ENCODE measurements at places on chromosomes 3 and 15. TPM values are rescaled to one million over a fixed set of nuclear protein-coding genes. Genes with fewer than 3 reads are reported as not detected.

- H3K27ac ChIP-seq = no peak overlapping the region
- DNase-seq = no peak
These were observed 1345.6 kb downstream of the NSUN3 start for GRCh38 chr3:95408464-95408862.

DNA sequence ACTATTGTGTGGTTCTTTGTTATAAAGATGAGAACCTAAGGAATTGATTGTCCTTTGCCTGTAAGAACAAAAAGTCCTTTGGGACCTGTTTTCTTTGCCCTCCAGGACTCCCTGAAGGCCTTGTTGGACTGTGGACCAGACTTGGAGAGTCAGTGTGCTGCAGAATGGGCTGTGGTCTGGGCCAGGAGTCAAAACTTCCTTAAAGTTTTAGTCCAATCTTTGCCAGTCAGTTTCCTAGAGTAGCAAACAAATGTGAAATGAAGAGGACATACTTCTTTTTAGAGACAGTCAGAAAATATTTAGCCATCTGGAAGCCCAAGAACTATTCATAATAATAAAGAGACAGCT, 45.4 kb downstream of the PDE8A start:
- DNase-seq = no peak
- H3K36me3 ChIP-seq = no peaks in the 10 kb centered on the region
- peaks cover 30% of the 10 kb centered on the region for H3K4me1 ChIP-seq
- no peak overlapping the region for H3K27ac ChIP-seq
- H3K4me3 ChIP-seq = no peak overlapping the region

DNA sequence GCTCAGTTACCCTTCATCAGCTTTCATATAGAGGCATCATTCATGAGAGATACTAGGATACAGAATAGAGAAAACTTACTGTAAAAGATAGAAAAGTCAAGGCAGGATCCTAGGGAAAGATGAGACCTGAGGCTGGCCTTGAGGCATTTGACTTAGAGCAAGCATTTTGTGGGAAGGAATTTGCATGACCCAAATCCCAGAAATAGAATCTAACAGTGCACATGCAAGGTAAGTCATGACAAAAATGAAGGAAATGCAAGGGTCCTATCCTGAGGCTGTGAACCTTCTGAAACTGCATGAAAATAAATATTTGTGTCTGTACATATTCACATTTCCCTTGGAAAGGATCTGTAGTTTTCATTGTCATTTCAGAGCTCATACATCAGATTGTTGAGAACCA, 122.3 kb downstream of the HCN4 start:
- no peaks in the 10 kb centered on the region for H3K36me3 ChIP-seq
- H3K27me3 ChIP-seq = no peaks in the 10 kb centered on the region
- H3K27ac ChIP-seq = no peak overlapping the region
- H3K4me1 ChIP-seq = no peaks in the 10 kb centered on the region
- H3K4me3 ChIP-seq = no peak overlapping the region

GRCh38 chr3:32437896-32438295, 46.2 kb downstream of the CMTM7 start:
- DNase-seq = no peak
- no peaks in the 10 kb centered on the region for H3K27me3 ChIP-seq
- no peak overlapping the region for H3K4me3 ChIP-seq

Gene RASL12
- total RNA-seq = not detected

Gene MED12L
- 0.55 TPM for total RNA-seq

Gene PRICKLE2
- total RNA-seq = 0.46 TPM

DNA sequence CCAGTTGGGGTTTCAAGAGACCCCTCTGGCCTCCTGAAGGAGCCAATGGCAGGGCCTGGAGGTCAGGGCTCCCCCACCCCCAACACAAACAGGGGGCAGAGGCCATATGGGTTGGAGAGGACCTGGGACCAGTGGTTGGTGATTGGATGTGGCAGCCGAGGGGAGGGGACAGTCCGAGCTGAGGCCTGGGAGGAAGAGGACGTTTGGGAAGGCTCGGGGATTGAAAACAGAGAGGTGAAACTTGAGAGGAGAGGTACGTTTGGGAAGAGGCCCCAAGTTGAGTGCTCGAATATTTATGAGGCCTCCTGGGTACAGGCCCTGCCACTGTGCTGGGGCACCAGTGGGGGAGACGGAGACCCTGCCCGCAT, 53.7 kb downstream of the DNAJB8 start:
- H3K27me3 ChIP-seq = no peaks in the 10 kb centered on the region
- no peaks in the 10 kb centered on the region for H3K36me3 ChIP-seq
- no peak overlapping the region for H3K4me3 ChIP-seq
- no peak overlapping the region for H3K27ac ChIP-seq
- H3K4me1 ChIP-seq = peaks cover 7% of the 10 kb centered on the region

- no peaks in the 10 kb centered on the region for H3K36me3 ChIP-seq
- H3K4me3 ChIP-seq = no peak overlapping the region
- no peak for DNase-seq
- peaks cover 54% of the 10 kb centered on the region for H3K27me3 ChIP-seq
- no peak overlapping the region for H3K27ac ChIP-seq
These were observed 121.3 kb upstream of the ZNF717 start for GRCh38 chr3:75906555-75907112.

Gene RBM15B
- 34.7 TPM for total RNA-seq

Gene SLC22A13
- 0.73 TPM for total RNA-seq

DNA sequence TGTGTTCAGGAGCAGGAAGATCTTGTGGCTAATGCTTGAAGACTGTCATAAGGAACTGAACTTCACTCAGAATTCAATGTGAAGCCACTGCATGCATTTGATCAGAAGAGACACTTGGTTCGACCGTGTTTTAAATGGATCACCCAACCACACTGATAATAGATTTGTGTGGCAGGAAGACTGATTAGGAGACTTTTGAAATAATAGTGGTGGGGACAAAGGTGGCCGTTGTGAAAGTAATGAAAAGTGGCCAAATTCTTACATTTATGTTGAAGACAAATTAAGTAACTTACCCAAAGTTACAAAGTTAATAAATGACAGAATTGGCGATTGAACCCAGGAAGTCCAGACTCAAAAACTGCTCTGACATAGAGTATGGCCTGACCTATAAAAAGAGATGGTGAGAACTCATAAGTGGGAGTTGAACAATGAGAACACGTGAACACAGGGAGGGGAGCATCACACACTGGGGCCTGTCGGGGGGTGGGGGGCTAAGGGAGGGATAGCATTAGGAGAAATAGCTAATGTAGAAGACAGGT, 286.9 kb upstream of the DNAJC19 start:
- DNase-seq = no peak
- no peak overlapping the region for H3K4me3 ChIP-seq
- peaks cover 30% of the 10 kb centered on the region for H3K27me3 ChIP-seq
- H3K4me1 ChIP-seq = no peaks in the 10 kb centered on the region
- H3K27ac ChIP-seq = no peak overlapping the region

DNA sequence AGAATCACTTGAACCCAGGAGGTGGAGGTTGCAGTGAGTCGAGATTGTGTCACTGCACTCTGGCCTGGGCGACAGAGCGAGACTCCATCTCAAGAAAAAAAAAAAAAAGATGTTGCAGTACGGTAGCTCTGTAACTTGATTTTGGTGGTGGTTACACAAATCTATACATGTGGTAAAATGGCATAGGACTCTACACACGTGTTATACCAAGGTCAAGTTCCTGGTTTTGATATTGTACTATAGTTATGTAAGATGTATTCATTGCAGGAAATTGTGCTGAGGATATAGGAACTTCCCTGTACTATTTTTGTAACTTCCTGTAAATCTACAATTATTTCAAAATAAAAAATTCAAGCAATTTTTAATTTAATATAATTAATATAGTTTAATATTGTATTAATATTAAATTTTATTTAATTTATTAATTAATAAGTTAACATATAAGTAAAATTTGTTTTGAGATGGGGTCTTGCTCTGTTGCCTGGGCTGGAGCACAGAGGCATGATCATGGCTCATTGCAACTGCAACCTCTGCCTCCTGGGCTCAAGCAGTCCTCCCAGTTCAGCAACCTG, 9.9 kb downstream of the MYD88 start:
- no peak overlapping the region for H3K27ac ChIP-seq
- H3K36me3 ChIP-seq = no peaks in the 10 kb centered on the region
- no peak for DNase-seq
- no peak overlapping the region for H3K4me3 ChIP-seq

- no peaks in the 10 kb centered on the region for H3K4me1 ChIP-seq
- no peak for DNase-seq
- H3K36me3 ChIP-seq = no peaks in the 10 kb centered on the region
- H3K27me3 ChIP-seq = no peaks in the 10 kb centered on the region
- H3K27ac ChIP-seq = no peak overlapping the region
- no peak overlapping the region for H3K4me3 ChIP-seq
These were observed 6.7 kb downstream of the CEP70 start for GRCh38 chr3:138587374-138587773.

DNA sequence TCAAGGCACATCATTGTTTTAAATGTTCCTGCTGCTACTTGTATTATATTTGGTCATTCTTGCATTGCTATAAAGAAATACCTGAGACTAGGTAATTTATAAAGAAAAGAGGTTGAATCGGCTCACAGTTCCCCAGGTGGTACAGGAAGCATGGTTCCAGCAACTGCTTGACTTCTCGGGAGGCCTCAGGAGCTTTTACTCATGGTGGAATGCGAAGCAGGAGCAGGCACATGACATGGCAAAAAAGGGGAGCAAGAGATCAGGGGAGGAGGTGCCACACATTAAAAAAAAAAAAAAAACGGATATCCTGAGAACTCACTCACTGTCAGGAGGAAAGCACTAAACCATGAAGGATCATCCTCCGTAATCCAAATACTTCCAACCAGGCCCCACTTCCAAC, 286.9 kb upstream of the PLSCR5 start:
- no peak overlapping the region for H3K27ac ChIP-seq
- DNase-seq = no peak
- no peaks in the 10 kb centered on the region for H3K4me1 ChIP-seq
- H3K27me3 ChIP-seq = peaks cover 17% of the 10 kb centered on the region
- no peak overlapping the region for H3K4me3 ChIP-seq

DNA sequence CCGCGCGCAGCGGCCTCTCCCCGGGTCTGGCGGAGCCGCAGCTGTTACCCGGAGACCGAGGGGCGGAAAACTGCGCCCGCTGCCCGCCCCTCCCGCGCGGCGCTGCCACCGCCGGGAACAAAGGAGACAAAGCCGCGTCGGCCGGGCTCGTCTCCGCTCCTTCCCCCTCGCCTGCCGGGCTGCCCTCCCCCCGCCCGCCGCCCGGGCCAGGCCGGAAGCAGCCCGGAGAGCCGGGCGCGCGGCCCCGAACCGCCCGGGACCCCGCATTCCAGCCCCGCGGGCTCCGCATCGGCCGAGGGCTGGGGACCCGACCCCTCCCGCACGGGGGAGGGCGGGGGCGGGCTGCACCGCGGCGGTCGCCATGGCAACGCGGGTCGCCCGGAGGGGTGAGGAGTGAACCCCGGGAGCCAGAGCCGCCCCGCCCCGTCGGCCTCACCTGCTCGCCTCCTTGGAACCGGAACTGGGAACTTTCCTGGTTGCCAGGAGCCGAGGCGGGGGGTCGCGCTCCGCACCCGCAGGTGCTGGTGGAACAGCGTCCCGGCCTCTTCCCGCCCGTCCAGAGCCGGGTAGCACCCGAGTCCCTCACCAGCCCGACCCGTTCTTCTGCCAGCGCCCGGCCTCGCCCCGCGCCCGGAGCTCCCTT, 448 bp downstream of the PLXNB1 start:
- no peaks in the 10 kb centered on the region for H3K27me3 ChIP-seq
- peak overlapping the region; percentile 50 for H3K27ac ChIP-seq
- peak; percentile 51 for DNase-seq
- peaks cover 11% of the 10 kb centered on the region for H3K36me3 ChIP-seq

DNA sequence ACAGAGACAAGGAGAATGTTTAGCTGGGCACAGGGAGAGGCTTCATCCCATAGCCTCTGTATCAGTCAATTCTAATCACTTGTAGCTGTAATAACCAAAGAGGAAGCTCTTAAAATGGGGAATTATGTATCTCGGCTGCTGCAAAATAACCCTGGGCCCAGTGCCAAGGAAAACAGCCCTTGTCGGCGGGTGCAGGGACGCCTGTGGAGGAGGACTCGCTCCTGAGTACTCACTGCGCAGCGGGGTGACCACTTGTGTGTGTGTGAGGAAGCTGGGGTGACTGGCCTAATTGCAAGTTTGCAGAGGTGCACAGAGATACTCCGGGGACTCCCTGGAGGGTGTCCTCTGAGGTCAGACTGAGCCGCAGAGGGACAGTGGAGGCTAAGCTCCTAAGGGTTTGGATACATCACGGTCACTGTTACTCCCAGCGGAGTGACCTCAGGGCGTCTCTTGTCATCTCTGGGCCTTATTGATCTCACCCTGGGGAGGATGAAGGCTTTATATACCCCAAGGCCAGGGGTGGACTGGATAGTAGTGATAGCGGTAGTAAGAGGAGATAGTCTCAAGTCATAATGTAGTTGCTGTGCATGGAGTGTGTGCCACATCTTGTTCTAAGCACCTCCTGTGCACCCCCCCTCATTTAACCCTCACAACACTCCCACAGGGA, 37.2 kb downstream of the SLC6A6 start:
- H3K4me1 ChIP-seq = peaks cover 26% of the 10 kb centered on the region
- no peaks in the 10 kb centered on the region for H3K27me3 ChIP-seq
- DNase-seq = no peak
- H3K36me3 ChIP-seq = no peaks in the 10 kb centered on the region
- H3K27ac ChIP-seq = no peak overlapping the region
- H3K4me3 ChIP-seq = no peak overlapping the region

Gene RAD51
- 17.3 TPM for total RNA-seq

All from PC-3 (cell line).